Inflammatory macrophage treated with lipopolysaccharide for 4 hours (primary cell): ENCODE measurements at places on chromosomes 16 and 17.

DNA sequence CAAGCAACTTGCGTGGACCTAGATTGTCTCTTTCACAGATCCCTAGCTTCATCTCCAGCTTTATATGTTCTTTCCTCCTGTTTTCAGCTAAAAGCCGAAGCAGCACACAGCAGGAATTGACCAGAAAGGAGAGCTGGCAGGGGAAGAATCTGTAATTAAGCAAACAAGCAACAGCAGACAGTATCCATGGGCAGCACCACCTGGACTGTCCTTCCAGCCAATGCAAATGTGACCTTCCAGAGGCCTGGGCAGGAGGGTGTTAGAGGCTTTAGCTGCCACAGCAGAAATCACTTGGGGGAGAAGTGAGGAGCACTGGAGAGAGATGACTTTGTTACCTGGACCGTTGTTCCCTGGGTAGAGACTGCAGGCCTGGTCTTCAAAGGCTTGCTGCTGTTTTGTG lies 427.6 kb upstream of the GOT2 start:
- DNase-seq: no peak

DNA sequence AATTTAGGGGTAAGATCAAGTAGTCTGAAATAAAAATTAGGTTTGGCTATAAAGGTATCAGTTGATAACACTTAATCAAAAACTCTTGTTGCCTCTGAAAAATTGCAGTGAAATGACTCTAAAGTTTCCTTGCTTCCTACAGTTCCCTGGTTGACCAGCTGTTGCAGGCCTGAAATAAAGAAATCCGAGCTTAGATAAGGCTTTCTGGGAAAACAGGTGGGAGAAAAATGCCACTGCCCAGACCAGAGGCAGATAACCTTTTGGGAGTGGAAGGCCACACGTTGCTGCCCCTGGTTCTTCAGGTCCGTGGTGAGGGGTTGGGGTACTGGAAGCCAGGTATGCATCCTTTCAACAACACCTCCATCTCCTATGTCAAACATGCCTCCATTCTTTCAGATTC lies 111.3 kb downstream of the HS3ST3A1 start:
- DNase-seq: no peak

- DNase-seq: no peak
Observed at GRCh38 chr17:1232331-1232730, 37.9 kb upstream of the BHLHA9 start.

- DNase-seq: peak; percentile 62
Observed at GRCh38 chr17:44901411-44901921, 2.2 kb upstream of the EFTUD2 start.

DNA sequence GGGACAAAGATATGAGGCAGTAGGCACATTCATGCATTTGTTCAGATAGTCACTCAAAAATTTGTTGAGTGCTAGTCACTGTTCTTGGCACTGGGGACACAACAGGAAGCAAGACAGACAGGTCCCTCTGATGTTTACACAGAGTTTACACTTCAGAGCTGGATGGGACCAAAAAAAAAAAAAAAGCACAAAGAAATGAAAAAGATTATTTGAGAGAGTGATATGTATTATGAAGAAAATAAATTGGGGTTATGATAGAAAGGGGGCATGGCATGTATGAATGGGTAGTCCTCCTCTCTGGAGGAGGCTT lies 3.5 kb upstream of the YPEL2 start:
- DNase-seq: no peak

GRCh38 chr17:30197416-30197815 lies 38.1 kb downstream of the SLC6A4 start:
- no peak for DNase-seq

- no peak for DNase-seq
Observed at GRCh38 chr17:78679495-78680395, 102.3 kb downstream of the CYTH1 start.

GRCh38 chr16:85396879-85397871 lies 215.9 kb upstream of the GSE1 start:
- DNase-seq: no peak

GRCh38 chr17:42174126-42174783 lies 6.7 kb downstream of the KCNH4 start:
- DNase-seq: no peak

GRCh38 chr17:17820463-17821158 lies 16.2 kb downstream of the SREBF1 start:
- DNase-seq: no peak

DNA sequence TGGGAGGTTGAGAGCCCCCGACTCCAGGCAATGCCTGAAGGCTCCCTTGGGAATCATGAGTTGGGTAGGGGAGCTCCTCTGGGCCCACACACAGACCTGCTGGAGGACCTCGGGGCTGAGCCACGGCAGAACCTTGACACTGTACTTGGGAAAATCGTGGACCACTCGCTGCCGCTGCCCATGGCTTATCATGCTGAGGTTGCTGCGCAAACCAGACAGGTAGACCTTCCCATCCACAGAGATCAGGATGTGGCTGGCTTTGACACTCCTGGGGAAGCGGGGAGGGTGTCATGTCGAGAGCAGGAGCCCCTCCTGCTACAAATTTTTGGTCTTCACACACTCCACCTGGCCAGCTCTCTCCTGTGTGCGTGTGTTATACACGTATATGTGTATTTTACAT lies 7.2 kb upstream of the LIMD2 start:
- DNase-seq: no peak
